A549 treated with CpdA at 1 μM for 4 hours (cell line): ENCODE measurements at places on chromosomes 11 and 22. TPM values are rescaled to one million over a fixed set of nuclear protein-coding genes. Genes with fewer than 3 reads are reported as not detected.

Gene SCGB1A1
- not detected in 5 replicates for total RNA-seq

Gene PLAAT3
- total RNA-seq = 38.5 to 56.5 TPM (median 51.8 TPM) in 5 replicates

Gene FZD4
- total RNA-seq = 1.1 to 1.7 TPM (median 1.3 TPM) in 5 replicates

Gene CHRM1
- 0.06 to 0.20 TPM in 2 of 5 replicates, not detected in the others for total RNA-seq

Gene MLC1
- 0.06 to 0.07 TPM (median 0.07 TPM) in 3 of 5 replicates, not detected in the others for total RNA-seq

Gene DEPDC7
- 6.0 to 7.9 TPM (median 7.2 TPM) in 5 replicates for total RNA-seq

Gene HTR3A
- not detected in 5 replicates for total RNA-seq

Gene PPME1
- total RNA-seq = 49.2 to 59.6 TPM (median 58.7 TPM) in 5 replicates

Gene PRG3
- total RNA-seq = not detected in 5 replicates

Gene RAPSN
- total RNA-seq = 0.06 to 0.41 TPM (median 0.17 TPM) in 4 of 5 replicates, not detected in the other

Gene GLYAT
- total RNA-seq = not detected in 5 replicates

Gene TNNT3
- not detected in 5 replicates for total RNA-seq

Gene KRTAP5-8
- not detected in 5 replicates for total RNA-seq

Gene NAALADL1
- total RNA-seq = not detected in 5 replicates

Gene RPS6KA4
- total RNA-seq = 54.4 to 70.5 TPM (median 64.5 TPM) in 5 replicates

Gene MIOX
- total RNA-seq = 0.05 TPM in 1 of 5 replicates, not detected in the others

Gene CRYBA4
- not detected in 5 replicates for total RNA-seq

Gene CEND1
- total RNA-seq = 1.6 to 1.8 TPM (median 1.7 TPM) in 5 replicates

Gene TSPAN32
- total RNA-seq = not detected in 5 replicates

Gene SCARF2
- 0.64 to 1.1 TPM (median 0.89 TPM) in 5 replicates for total RNA-seq

Gene CCDC188
- total RNA-seq = not detected in 5 replicates

Gene POTEH
- total RNA-seq = 0.06 TPM in 1 of 5 replicates, not detected in the others

Gene PUS3
- 6.6 to 14.5 TPM (median 7.6 TPM) in 5 replicates for total RNA-seq

Gene MOGAT2
- not detected in 5 replicates for total RNA-seq

Gene TMEM134
- total RNA-seq = 42.5 to 61.2 TPM (median 52.1 TPM) in 5 replicates

Gene ANKRD49
- 5.7 to 8.8 TPM (median 6.5 TPM) in 5 replicates for total RNA-seq

Gene CRYBB2
- 0.08 to 0.23 TPM in 2 of 5 replicates, not detected in the others for total RNA-seq

Gene SGSM1
- 0.17 to 0.68 TPM (median 0.38 TPM) in 5 replicates for total RNA-seq

Gene BCO2
- total RNA-seq = 0.79 to 1.3 TPM (median 0.95 TPM) in 5 replicates

Gene NEAT1
- total RNA-seq = 153 to 258 TPM (median 188 TPM) in 5 replicates

Gene KRTAP5-11
- total RNA-seq = not detected in 5 replicates
